ENCODE measurements at places on chromosomes 6 and 20.

DNA sequence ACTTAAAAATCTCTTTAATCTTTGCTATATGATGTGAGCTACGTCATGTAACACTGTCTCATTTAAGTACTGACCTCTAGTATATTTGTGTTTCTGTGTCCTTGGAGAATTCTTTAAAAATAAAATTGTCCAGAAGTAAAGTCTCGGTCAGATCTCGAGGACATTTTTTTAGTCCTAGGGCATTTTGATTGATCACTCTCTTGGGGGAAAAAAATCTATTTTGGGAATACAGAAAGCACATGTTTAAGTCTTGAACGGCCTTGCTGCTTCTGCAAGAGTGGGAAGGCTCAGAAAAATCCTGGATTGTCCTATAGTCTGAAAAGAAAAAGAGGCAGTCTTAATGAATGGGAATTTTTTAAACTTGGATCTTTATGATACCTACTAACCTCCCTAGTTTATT lies 234.3 kb downstream of the UTRN start:
- no peak for DNase-seq

GRCh38 chr6:31907158-31907813 lies 5.4 kb upstream of the ZBTB12 start:
- no peak for DNase-seq

GRCh38 chr6:35181308-35181932 lies 32.3 kb upstream of the SCUBE3 start:
- no peak for DNase-seq

DNA sequence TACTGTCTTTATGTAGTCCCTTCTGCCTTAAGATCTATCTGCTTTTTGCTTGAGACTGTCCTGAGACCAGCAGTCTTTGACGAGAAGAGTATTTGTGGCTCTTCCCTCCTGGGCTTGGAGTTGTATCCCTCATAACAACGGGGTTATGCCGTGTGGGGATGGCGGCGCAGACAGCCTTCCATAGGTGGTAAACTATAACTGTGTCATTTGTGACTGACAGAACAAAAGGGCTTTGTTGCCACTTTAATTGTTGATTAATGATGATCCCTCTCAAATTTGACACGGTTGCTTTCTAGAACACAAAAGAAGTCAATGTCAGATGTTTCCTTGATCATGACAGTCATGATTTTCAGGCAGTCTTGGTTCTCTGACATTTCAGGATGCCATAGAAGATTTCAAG lies 196.6 kb downstream of the JARID2 start:
- no peak for DNase-seq

DNA sequence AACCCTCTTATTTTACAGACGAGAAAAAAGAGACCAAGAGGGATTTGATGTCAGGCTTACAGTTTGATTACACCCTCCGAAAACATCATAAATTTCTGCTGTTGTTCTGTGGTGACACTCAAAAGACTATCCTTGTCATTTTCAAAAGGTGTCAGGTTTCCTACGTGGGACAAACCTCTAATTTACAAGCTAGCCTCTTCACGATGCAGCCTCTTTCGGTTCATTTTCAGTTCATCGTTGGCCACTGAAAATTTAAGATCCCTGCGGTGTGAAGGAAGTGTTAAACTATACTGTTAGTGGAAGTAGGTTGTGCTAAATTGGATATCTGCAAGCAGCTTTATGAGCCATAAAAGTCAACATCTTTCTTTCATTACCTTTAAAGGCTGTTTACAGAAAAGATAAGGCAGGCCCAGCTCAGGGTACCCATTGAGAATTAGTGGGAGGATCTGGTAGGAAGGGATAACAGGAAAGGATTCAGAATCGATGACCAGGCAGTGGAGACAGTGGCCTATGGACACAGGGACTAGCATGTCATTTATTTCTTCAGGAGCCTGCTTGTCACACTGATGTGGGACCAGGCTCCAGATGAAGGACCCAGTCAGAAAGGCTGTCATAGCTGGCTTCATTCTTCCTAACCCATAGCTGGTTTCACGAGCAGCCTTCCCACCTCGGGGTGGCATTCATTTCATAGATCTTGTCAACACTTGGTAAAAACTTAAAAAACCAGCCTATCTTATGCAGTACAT lies 329.1 kb upstream of the SOX4 start:
- no peak for DNase-seq

- DNase-seq, result no peak
Observed at GRCh38 chr6:18207949-18208348, 52.7 kb downstream of the KDM1B start.

GRCh38 chr20:58567437-58567836 lies 52.2 kb upstream of the APCDD1L start:
- peak; percentile 24 for DNase-seq

GRCh38 chr6:134406311-134406710 lies 88.4 kb upstream of the SGK1 start:
- DNase-seq, result no peak

- no peak for DNase-seq
Observed at GRCh38 chr6:129475477-129476247, 234.3 kb downstream of the ARHGAP18 start.

GRCh38 chr6:80227545-80228105 lies 121.2 kb downstream of the BCKDHB start:
- no peak for DNase-seq

Measured in right forelimb (tissue), 1 donor.